ENCODE measurements at places on chromosomes 16 and 17. TPM values are rescaled to one million over a fixed set of nuclear protein-coding genes. Genes with fewer than 3 reads are reported as not detected.
A peak's percentile ranks its signal among the peaks of the same experiment; 100 is the strongest.

Gene ZG16
- 0.05 TPM for polyA plus RNA-seq

Gene DNAAF1
- 21.2 TPM for polyA plus RNA-seq

- no peak for DNase-seq
These were observed 183.8 kb upstream of the SOX9 start for GRCh38 chr17:71936977-71937376.

Gene OR2C1
- polyA plus RNA-seq, result 0.48 TPM

DNA sequence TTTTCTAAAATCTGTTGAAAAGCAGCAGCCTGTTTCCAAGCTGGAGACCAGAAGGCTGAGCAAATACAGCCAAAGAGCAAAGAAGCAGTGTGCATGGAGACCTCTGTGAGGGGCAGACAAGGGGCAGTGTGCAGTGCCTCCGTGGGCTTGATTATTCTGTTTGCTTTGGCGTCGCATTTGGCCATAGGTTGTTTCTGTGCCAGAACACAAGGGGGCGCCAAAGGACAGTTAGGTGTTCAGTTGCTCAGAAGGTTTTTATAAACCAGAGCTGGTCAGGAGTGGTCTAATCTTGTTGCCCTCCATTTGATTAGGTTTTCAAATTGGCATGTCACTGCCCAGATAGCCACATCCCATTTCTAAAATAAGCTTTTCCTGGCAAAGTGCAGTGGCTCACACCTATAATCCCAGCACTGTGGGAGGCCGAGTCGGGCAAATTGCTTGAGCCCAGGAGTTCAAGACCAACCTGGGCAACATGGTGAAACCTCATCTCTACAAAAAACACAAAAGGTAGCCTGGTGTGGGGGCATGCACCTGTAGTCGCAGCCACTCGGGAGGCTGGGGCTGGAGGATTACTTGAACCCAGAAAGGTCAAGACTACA, 10.6 kb downstream of the MYH3 start:
- DNase-seq, result peak; percentile 45

DNA sequence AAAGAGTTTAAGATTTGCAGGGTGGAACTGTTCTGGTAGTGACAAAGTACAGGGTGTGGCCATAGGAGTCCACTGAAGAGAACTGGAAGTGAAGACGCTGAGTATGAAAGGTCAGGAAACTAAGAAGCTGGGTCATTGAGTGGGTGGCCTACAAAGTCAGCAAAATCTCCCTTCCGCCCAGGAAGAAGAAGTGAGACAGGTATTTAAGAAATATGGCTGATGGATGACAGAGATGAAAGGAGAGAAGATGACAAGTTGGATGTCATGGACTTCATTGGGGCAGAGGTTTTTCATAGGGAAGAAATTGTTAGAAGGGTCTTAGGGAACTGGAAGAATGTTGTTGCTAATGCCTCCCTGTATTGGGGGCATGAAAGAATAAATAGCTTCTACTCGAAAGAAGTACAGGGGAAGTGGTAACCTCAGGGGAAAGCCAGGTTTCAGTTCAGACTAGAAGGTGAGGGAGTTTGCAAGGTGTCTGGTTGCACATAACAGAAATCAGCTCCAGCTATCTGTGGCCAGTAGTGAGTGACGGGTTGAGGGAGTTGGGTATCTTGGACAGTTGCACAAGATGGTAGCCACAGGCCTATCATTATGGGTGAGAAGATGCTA, 33.6 kb upstream of the MED13 start:
- DNase-seq, result no peak

GRCh38 chr16:70753228-70753627, 47.7 kb downstream of the VAC14 start:
- no peak for DNase-seq

Gene TBX6
- polyA plus RNA-seq, result 1.0 TPM

GRCh38 chr16:57939872-57940224, 31.1 kb downstream of the CNGB1 start:
- DNase-seq, result no peak
